ENCODE measurements at places on chromosomes 6 and 20.

DNA sequence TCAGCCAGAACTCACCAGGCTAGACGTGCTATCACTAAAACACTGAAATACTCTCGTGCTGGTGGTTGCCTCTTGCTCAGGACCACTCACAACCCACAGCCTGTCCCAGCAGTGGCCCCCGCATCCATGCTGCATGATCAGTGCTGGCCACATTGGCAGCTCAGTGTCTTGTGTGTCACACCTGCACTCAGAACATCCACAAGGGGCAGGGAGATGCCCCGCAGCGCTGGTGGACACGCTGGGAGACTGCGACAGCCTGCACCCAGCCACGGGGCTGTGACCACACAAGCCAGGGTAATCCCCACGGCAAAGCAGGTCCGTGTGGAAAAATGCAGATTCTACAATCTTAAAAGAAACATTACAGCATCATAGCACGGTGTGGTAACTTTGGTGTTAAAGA is 23.9 kb upstream of the APMAP start:
- DNase-seq, result peak; percentile 7

GRCh38 chr20:20167698-20168097 is 115.4 kb downstream of the CFAP61 start:
- DNase-seq, result no peak

GRCh38 chr20:50468378-50468798 is 41.8 kb upstream of the PTPN1 start:
- no peak for DNase-seq

DNA sequence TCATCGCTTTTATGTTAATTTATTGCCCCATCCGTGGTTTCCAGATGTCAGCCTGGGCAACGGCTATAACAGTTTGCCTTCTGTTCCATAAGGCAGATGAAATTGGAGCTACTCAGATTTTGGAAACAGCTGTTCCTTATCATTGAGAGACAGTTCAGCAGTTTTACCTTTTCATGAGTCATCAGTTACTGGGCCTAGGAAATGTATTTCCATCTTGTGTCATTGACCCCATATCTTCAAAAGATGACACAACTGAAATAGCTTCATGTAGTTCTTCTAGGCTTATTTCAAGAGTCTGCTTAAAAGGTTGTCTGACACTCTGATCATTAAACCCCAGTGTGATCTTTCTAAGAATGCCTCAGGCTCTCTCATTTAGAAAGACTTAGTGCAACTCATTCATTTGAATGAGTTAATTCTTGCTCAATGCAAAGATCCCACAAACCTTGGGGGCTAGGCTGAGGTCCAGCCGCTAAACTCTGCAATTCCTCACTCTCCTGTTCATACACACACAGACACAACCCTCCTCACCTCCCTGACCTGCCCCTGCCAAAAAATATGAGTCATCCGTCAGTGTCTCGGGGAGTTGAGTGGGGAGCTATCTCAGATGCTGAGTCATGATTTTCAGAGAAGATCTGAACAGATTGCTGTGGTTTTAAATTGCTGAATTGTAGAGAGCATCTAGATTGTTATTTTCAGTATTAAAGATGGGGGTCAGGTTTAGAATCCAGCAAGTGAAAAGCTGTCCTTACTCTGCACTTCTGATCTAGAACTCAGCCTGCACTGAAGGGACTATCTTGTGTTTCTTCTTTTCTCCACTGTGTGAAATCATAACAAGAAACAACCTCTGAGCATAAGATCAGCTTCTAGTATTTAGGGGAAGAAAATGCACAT is 61.8 kb downstream of the RPP40 start:
- peak; percentile 76 for DNase-seq

DNA sequence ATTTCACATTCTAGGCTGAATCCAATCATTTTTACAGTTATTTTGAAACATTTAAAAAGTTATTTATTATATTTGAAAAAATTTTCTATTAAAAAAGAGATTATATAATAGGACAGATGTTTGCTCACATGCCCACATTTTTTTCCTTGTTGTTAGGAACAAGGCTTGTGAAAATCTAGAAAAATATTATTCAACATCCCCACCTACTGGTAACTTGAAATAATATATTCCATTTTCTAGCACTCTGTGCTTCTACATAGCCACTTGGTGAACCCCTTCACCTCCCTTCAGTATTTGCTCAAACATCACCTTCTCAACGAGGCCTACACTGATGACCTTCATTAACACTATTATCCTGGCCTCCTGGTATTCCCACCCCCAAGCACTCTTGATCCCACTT is 18.3 kb upstream of the GPRC6A start:
- no peak for DNase-seq

GRCh38 chr6:147903931-147904330 is 395.4 kb downstream of the SAMD5 start:
- DNase-seq, result no peak

- DNase-seq, result no peak
Observed at GRCh38 chr20:41654292-41654691, 36.1 kb upstream of the CHD6 start.

- no peak for DNase-seq
Observed at GRCh38 chr6:42519779-42520178, 44.0 kb upstream of the UBR2 start.

GRCh38 chr20:57346477-57346876 is 4.6 kb upstream of the RAE1 start:
- DNase-seq, result peak; percentile 43

- no peak for DNase-seq
Observed at GRCh38 chr20:5715071-5715841, 34.9 kb upstream of the SHLD1 start.

- DNase-seq, result no peak
Observed at GRCh38 chr6:40585651-40586269, 1.4 kb downstream of the LRFN2 start.

- DNase-seq, result peak; percentile 89
Observed at GRCh38 chr20:31722257-31723068, at the start of gene BCL2L1. BCL2L1 (minus strand) TSS chr20:31722868; CDS start chr20:31722218, 650 bp downstream.

- no peak for DNase-seq
Observed at GRCh38 chr6:153167907-153168306, 36.8 kb upstream of the RGS17 start.

DNA sequence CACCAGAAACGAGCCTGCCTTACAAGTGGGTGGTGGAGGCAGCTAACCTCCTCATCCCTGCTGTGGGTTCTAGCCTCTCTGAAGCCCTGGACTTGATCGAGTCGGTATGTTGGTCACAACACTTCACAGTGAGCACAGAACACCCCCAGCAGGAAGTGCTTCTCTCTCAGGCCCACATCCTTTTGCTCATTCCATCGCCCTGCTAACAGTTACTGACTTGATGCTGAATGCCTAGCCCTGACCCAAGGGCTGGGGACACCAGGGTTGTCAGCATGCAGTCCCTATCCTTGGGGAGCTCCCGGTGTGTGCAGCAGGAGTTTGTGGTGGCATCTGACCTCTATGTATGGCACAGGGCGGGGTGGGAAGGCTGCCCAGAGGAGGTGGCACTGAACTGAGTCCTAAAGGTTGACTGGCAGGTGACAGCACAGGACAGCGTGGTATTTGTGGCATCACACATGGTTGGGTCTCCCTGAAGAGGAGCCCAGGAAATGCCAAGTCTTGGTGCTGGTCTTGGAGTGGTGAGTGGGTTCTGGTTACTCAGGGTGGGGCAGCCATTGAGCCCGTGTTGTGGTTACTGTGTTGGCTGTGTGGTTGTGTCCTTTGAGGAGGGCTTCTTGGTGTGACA is 26.7 kb downstream of the GTSF1L start:
- no peak for DNase-seq

GRCh38 chr6:14440215-14440910 is 322.8 kb downstream of the CD83 start:
- no peak for DNase-seq

DNA sequence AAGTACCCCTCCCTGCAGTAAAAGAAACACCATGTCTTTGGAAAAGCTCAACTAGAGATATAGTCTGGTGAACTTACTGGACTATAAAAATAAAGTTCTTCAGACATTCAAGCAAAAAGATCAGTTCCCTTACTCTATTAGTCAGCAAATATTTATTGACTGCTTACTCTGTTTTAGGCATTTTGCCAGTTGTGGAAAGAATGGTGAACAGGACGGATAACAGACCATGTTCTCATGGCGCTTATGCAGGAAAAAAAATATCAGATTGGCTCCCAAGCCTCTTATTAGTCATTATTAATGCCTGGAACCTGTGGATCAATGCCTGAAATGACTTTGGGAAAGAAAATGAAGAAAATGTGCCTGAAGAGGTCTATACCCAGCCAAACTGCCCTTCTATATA is 282.2 kb upstream of the EPHA7 start:
- no peak for DNase-seq

GRCh38 chr20:1122388-1123315 is 4.2 kb downstream of the PSMF1 start:
- peak; percentile 55 for DNase-seq

GRCh38 chr20:63134201-63134612 is 81.7 kb downstream of the YTHDF1 start:
- DNase-seq, result no peak

GRCh38 chr6:138275976-138276375 is 57.7 kb upstream of the PBOV1 start:
- DNase-seq, result no peak

DNA sequence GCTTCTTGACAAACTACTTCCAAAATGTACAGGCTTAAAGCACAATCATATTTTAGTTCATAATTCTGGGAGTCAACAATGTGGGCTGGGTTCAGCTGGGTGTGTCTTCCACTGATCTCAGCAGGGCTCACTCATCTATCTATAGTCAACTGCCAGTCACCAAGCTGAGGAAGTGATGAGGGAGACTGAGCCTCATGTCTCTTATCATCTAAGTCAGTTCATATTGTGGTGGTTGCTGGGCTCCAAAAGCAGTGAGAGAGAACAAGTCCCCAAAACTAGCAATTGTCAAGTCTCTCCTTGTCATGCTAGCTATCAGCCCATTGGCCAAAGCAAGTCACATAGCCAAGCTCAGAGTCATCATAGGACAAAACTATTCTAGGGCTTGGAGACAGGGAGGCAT is 465.9 kb upstream of the ARID1B start:
- no peak for DNase-seq

DNA sequence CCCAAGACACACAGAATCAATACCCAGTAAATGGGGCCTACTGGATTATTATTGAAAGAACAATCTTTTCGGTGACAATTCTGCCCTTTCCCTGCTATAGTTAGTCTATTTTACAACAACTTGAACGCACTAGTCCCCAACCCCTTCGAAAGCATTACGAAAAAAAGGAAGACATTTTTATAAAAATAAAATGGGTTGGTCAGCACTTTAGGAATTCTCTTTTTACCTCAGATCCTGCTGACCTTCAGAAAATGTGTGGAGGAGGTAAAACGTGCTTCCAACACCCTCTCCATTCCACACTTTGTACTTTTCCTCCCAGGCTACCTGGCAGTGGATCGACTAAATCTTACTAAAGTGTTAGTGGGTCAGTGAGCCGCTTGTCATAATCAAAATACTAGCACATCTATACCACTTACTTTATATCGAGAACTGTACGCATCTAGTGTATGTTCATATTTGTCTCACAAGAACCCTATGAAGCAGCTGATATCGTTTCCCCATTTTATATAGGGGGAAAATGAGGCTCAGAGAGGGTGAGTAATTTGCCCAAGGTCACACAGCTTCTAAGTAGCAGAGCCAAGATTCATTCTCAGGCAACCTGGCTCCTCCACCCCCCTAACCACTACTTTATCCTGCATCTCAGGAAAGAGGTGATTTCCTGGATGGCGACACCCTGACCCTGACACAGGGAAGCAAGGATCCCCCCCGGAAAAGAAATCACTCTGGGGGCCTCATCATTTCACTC is 10.6 kb downstream of the NFATC2 start:
- DNase-seq, result no peak

- DNase-seq, result no peak
Observed at GRCh38 chr6:132614554-132614953, 9.5 kb downstream of the TAAR2 start.

- DNase-seq, result no peak
Observed at GRCh38 chr6:147160593-147160992, 43.6 kb upstream of the STXBP5 start.

Measured in gastrocnemius medialis (tissue), 4 donors.